DMS79 treated with DMSO at 0.1 percent for 48 hours (cell line): ENCODE measurements at places on chromosomes 6 and 20.

- no peak for DNase-seq
These were observed 77.9 kb downstream of the MRPL14 start for GRCh38 chr6:44049163-44049988.

DNA sequence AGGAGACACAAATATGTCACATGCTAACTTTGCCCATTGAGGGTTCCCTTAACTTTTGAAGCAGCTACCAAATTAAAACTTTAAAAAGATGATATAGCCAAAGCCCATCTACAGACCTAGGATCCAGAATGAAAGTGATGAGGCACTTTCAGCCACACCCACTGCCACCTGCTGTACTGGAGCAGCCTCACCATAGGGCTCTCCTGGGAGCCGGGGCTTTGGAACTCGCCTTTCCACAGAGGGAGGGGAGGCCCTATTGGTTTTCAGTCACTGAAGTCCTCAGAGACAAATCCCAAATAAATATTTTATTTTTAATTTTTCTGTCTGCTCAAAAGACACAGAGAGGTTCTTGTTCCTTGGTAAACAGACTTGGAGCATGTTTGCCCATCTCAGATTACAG, 238.1 kb upstream of the TAB2 start:
- no peak for DNase-seq

GRCh38 chr20:35021063-35021462, 65.4 kb downstream of the MYH7B start:
- DNase-seq = no peak

- DNase-seq = no peak
These were observed 25.1 kb upstream of the TCFL5 start for GRCh38 chr20:62886709-62887058.

DNA sequence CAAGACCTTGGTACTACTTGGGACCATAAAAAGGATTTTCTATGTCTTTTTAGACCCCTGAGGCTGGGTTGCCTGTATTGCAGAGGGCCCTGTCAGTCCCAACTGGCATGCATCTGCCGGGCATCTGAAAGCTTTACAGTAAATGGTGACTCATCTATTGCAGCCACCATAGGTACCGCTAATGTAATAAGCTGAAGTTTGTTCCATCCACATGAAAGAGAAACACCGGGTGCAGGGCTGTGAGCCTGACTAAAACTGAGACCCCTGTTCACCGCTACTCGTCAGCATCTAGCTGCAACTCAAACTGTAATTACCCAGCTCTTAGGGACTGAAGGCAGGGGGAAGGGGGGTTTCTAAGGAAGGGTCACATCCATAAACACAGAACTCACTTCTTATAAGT, 49.5 kb downstream of the TRERF1 start:
- DNase-seq = no peak
